ENCODE measurements at places on chromosomes 6 and 20.
A peak's percentile ranks its signal among the peaks of the same experiment; 100 is the strongest.

- DNase-seq = peak; percentile 59
Observed at GRCh38 chr20:31603822-31604566, 1.1 kb upstream of the ID1 start.

DNA sequence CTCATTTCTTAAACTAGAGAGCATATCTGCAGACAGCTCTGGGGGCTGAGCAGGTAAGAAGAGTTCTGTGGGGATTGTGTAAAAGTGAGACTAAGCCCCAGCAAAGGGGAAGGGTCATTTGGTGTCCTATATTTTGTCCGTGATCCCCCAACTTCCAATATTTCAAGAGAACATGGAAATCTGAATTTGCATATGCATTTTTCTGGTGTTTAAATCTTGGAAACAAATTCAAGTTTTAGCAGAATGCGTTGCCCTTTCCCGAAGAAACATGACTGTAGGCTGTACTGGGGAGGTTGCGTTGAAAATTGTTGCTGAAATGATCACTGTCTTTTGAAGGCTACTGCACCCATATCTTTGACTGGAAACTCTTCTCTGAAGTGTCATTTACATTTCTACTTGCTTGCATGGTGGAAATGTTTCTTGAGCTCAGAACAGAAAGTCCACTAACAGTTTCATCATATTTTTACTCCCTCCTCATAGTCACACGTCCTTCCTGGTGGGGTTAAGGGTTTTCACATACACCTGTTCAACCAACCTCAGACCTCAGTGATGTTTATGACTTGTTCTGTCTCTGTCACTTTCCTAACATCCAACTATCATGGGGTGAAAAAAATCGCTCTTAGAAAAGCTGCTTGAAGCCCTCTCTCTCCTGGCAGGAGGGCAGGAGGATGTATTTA, 140.3 kb downstream of the BCAS1 start:
- no peak for DNase-seq

DNA sequence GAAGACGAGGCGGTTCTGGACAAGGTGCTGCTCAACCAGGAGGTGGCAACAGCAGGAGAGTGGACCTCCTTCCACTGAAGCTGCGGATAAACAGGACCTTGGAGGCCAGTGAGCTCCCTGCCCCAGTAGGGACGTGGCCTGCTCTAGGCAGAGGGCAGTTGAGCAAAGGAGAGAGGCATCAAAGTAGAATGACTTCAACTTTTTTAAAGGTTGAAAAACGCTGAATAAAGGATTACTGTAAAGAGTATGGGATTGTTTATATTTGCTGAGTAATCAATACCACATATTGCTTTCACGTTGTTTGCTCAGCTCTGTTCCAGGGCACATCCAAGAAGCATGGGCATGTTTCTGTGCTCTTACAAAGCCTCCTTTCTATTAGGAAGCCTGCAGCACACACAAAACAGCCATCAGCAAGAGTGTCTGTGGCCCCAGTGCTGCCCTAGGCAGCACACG, 48.1 kb downstream of the ERMARD start:
- DNase-seq = no peak

- peak; percentile 47 for DNase-seq
Observed at GRCh38 chr6:104682722-104683643, 176.7 kb downstream of the HACE1 start.

Measured in stimulated activated CD4-positive, alpha-beta T cell treated with anti-CD3 and anti-CD28 coated beads, Interleukin-12 subunit alpha, Interleukin-12 subunit beta, amount 100 ng/mL, for 24 hours (primary cell).